Stimulated activated CD4-positive, alpha-beta T cell treated with anti-CD3 and anti-CD28 coated beads, TNF-alpha, amount 100 ng/mL, for 1 hour (primary cell): ENCODE measurements at places on chromosomes 1 and 21.

DNA sequence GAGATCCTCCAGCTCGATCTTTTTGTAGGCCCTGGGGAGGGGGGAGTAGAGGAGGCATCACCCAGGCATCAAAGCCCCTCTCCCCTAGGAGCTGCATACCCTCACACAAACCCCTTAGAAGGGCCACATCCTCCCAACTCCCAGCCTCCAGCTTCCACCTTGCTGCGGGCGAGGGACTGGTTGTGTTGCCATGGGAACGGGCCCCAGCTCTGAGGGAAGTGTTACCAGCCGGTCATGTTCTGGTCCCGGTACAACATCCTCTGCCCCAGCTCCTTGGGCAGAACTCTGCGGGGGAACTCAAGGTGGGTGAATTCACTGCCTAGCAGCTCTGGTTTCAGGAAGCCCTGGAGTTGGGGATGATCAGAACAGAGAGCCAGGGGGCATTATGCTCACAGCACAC is 4.1 kb downstream of the PPM1J start:
- no peak for DNase-seq

DNA sequence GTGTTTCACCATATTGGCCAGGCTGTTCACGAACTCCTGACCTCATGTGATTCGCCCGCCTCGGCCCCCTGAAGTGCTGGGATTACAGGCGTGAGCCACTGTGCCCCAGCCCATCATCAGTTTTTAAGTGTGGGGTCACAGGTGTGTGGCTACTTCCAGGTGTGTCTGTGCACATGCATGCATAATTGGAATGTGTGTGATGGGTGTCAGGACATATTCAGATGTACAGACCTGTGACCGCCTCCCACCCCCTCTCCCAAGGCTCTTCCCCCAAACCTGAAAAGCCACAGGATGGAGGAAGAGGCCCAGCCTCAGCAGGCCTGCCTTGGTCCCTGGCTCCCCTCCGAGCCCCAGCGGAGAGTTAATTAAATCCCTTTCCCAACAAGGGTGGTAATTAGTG is 37.3 kb upstream of the CSF3R start:
- DNase-seq: no peak

DNA sequence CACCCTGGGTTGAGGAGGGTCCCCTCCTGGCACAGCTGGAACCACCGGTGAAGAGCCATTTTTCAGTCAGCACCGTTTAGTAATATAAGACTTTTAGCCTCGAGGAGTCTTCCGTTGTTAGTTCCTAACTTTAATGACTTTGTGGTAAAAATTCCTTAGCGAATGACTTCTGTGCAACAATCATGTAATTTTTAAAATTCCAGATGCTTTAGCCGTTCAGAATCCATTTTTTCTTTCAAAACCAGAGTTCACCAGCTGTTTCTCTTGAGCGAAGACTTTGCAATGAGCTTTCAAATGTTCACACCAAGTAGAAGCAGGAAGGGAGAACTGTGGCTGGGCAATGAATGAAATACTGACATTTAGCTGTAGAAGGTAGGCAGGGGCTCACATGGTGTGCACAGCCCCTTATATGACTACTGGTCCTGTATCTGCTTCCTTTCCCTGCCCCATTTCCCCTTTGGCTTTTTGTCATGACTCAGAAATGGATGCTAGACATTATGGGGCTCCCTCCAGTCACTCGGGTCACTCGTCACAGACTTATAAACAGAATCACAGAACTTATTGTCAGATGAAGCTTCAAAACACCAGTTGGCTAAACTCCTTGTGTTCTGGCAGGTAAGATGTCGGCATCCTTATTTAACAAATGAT is 4.1 kb downstream of the DISC1 start:
- no peak for DNase-seq

GRCh38 chr1:165875171-165875570 is 47.8 kb downstream of the UCK2 start:
- no peak for DNase-seq

GRCh38 chr1:192453360-192453992 is 122.1 kb upstream of the RGS1 start:
- no peak for DNase-seq
